ENCODE measurements at places on chromosomes 6 and 20.
A peak's percentile ranks its signal among the peaks of the same experiment; 100 is the strongest.

- no peak for DNase-seq
These were observed 775 bp downstream of the MTFR2 start for GRCh38 chr6:136249336-136249735.

- no peak for DNase-seq
These were observed 40.7 kb downstream of the ZNF831 start for GRCh38 chr20:59204165-59204894.

GRCh38 chr6:2103765-2104523 lies 141.5 kb downstream of the GMDS start:
- no peak for DNase-seq

- DNase-seq = no peak
These were observed 230.1 kb upstream of the SUPT3H start for GRCh38 chr6:45607798-45608197.

DNA sequence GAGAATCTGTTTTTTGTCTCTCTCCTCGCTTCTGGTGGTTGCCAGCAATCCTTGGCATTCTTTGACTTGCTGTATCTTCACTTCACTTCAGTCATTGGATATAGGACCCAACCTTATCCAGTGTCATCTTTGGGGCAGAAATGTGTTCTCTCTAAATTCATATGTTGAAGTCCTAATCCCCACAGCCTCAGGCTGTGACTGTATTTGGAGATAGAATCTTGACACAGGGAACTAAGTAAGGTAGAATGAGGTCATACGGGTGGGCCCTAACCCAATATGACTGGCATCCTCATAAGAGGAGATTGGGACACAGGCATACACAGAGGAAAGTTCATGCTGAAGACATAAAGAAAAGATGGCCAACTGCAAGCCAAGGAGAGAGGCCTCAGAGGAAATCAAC lies 51.9 kb upstream of the TPD52L1 start:
- no peak for DNase-seq

DNA sequence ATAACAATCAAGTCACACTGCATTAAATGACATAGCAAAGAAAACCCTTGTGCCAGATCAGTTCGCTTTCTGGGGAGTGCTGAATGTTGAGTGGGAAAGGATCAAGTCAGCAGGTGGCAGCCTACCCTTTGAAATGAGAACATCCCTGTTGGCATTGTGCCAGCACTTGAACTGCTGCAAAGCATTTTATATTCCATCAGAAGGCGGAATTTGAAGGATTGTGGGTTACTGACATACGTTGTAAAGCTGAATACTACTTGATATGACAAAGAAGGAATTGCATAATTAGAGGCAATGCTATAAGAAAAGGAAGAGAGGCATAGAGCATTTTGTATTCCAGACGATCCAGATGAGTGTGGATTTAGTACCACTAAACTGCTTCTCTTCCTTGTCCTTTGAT lies 26.5 kb downstream of the BCKDHB start:
- peak; percentile 16 for DNase-seq

- no peak for DNase-seq
These were observed 166.9 kb downstream of the SLC16A10 start for GRCh38 chr6:111254004-111254778.

GRCh38 chr6:76984572-76984971 lies 478.7 kb downstream of the HTR1B start:
- no peak for DNase-seq

Measured in AG04450 (cell line).